ENCODE measurements at places on chromosomes 6 and 20. TPM values are rescaled to one million over a fixed set of nuclear protein-coding genes. Genes with fewer than 3 reads are reported as not detected.

The SLCO4A1 gene
- total RNA-seq = 10.4 TPM

The CALHM4 gene
- 0.67 TPM for total RNA-seq

The BFSP1 gene
- 1.2 TPM for total RNA-seq

GRCh38 chr6:148570456-148570855 lies 176.4 kb upstream of the UST start:
- no peak for DNase-seq

DNA sequence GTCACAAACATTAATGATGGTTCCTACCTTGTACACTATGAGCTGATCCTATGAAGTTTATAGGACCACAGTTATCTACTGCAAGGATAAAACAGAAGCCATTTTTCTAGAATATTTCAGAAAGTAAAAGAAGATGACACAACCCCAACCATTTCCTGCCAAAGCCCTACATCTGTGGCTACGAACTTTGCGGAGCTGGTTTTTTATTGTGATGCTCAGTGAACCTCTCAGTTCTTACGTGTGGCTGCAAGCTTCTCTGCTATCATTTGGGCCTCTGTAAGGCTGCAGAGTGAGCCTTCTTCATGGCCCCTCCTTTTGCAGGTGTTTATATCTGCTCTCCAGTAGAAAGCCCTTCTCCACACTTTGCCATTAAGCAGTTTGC lies 17.8 kb upstream of the TAGAP start:
- DNase-seq = no peak

The SEL1L2 gene
- total RNA-seq = 4.6 TPM

GRCh38 chr20:60271597-60271996 lies 313.4 kb downstream of the CDH26 start:
- DNase-seq = no peak

DNA sequence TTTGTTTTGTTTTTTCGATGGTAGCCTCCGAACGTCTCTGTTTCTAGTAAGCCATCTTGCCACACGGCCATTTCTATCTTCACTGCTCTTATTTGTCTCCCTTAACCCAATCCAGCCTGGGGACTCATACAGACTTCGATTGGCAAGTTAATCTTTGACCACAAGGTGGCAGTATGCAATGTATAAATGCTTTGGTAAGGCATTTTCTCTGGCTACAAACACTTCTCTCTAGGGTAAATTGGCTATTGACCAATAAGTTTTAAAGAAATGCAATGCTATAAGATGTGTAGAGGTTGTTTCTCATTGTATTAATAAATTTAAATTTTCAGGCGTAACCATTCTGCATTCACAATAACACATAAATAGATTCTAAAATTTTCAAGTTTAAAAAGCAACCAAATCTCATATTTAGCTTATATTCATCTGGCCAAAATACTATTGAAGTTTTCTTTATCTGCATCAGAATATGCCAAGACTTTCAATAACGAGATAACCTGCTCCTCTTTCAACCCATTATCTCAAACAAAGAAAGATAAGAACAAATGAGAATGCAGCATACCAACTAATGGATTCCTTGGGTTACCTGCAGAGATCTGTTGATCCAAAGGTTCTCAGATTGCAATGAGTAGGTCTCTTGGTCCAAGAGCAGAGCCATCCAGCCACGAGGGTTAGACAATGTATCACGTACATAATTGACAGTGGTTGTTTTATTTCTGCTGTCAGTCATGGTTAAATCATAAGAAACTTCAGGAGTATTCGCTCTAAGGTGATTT lies 231.9 kb downstream of the PKHD1 start:
- DNase-seq = no peak

The SIRPB1 gene
- 0.83 TPM for total RNA-seq

- no peak for DNase-seq
These were observed 768.8 kb upstream of the SLC35B3 start for GRCh38 chr6:9204171-9204570.

DNA sequence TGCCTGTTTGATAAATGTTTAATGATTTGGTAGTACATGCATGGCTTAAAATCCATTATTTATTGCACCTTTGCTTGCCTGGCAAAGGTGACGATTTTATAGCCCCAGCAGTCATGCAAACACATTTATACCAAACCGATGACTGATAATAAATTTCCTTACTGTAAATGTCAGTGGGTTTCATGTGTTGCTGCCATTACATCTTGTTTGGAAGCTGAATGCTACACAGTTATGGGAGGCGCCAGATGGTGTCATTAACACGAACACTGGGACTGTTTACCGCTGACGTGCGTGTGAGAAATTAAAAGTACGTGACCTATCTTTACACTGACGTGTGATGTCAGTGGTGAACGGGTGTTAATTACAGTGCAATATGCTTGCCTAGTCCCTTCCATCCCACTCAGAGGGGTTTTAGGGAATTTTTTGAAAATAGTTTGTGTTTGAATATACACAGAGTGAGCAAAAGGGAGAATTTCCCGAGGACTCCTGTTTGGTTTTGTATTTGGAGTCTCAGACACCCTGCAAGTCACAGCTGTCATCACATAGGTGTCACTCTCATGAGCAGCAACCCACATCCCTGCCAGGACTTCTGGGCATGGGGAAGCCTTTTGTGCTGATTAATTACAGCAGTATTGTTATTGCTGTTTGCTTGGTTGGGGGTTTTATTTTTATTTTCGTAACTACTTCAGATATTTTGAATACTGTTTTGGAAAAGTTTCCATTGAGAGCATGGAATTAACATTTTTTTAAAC lies 151.8 kb upstream of the INSM1 start:
- peak; percentile 64 for DNase-seq

Data from heart left ventricle (tissue), 16 donors.